ENCODE measurements at places on chromosomes 6 and 20.

GRCh38 chr6:20817806-20818320 is 283.6 kb downstream of the CDKAL1 start:
- DNase-seq, result no peak

- DNase-seq, result no peak
These were observed 1.6 kb upstream of the DBNDD2 start for GRCh38 chr20:45406260-45407066.

- DNase-seq, result no peak
These were observed 38.1 kb downstream of the BICRAL start for GRCh38 chr6:42819803-42820511.

DNA sequence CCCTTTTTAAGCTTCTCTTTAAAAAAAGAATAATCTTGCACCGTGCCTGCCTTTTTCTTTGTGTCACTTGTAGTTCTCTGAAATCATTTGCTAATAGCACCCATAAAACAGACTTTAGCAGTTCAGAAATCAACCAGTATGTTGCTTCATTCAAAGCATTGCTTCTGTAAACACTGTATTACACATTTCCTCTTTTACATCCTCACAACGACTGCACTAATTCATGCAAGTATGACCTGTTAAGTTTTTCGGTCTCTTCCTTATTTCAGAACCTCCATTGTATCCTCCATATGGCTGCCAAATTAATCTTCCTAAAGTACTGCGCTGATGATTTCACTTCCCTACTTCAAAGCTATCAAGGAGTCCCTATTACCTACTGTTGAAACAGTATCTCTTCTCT is 142.9 kb upstream of the RNF217 start:
- no peak for DNase-seq

DNA sequence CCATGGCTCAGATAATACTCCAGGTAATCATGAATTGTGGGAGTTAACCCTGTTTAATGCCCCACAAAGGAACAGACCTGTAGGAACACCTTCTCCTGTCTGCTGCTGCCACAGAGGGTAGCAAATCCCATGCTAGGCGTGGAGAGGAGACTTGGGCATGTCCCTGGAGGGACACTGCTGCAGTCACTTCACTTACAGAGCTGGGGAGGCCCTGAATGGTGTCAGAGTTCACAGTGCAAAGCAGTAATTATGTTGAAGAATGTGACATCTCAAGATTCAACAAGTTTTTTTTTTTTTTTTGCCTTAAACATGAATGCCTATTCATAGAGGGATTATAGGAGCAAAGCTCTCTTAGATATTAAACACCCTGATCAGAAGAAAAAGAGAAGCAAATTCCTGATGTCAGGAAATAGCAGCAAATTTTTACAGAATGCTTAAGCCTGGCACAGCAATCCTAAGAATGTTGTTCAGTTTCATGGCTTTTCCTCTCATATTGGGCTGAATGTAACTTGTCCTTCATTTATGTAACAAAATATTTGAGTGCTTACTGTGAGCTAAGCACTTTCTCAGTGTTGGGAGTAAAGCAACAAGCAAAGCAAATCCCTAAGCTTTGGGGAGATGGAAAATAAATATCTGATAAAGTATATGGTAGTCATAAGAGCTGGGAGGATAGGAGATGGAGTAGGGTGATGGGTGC is 45.0 kb downstream of the CARMIL1 start:
- no peak for DNase-seq

- DNase-seq, result no peak
These were observed 120.7 kb upstream of the ADGRF1 start for GRCh38 chr6:47162793-47163192.

- DNase-seq, result no peak
These were observed 302.3 kb upstream of the CITED2 start for GRCh38 chr6:139676718-139677117.

DNA sequence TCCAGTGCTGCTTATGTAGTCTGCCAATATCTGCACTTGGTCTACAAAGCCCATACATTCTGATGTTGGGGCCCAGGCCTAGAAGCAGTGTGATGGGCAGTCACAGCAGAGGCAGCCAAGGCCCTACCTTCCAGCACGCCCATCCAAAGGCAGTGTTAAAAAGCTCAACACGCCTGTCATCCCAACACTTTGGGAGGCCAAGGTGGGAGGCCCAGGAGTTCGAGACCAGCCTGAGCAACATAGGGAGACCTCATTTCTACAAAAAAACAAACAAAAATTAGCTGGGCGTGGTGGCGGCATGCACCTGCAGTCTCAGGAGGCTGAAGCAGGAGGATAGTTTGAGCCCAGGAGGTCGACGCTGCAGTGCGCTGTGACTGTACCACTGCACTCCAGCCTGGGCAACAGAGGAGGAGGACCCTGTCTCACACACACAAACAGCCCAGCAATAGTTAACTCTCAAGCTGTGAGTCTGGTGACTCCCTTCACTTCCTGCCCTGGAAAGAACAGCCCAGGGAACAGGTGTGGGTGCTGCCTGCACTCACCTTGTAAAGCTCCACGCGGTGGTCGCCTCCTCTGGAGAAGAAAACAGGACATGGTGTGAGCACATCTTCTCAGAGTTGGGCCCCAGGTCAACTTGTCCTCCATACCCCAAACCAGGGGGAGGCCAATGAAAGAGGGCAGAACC is 68.8 kb downstream of the PYGB start:
- DNase-seq, result no peak

DNA sequence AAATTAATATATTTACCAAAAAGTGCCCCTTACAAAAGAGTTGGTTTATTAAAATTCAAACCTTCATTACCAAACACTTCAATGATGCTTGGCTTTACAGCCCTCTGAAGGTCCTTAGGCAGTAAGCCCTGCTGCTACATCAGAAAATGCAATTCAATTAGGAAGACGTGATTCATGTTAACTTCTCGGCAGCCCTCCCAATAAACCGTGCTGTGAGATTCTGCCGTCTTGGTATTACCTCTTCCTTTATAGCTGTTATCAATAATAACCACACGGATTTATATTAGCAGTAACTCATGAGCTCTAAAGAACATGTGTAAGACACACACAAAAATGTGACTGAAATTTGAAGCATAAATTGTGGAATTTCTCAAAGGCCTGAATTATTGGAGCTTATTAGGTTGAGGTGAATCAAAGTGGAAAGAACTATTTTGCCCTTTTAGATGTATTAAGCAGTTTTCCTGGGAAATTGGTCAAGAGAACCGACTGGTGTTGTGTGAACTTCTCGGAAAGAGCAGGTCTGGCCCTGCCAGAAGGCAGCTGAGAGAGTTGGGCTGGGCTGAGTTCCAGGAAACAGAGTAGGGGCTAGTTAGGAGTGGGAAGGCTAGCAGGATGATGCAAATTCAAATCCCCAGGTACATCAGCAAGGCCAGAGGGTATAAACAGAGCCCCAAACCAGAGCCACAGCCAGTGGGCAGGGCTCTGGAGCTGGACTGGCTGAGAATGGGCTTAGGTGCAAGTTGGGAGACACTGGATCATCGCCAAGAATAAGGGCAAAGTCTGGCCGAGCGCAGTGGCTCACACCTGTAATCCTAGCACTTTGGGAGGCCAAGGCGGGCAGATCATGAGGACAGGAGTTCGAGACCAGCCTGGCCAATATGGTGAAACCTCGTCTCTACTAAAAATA is 33.1 kb downstream of the FGD2 start:
- no peak for DNase-seq

DNA sequence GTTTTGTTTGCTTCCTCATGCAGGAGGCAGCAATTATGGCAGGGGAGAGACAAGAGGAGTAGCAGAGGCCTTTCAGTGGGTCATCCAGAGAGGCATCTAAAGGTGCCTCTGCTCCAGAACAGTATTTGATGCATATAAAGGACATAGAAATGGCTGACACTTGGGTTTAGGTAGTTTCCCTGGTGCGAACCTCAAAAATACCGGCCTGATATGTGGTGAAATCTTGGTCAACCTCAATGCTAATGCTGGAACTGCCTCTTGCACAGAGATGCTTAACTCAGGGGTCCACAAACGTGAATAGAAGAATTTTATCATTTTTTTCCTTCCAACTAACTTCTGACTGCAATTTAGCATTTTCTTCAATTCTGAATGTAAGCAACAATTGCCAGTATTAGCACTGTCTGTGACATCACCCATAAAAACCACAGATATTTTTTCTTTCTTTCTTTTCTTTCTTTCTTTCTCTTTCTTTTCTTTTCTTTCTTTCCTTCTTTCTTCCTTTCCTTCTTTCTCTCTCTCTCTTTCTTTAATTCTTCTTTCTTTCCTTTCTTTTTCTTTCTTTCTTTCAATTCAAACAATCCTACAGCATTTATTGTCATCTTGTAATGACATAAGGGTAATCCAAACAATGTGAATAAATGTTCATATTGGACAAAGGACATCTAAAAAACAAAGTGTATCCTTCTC is 180.0 kb upstream of the UST start:
- DNase-seq, result no peak

DNA sequence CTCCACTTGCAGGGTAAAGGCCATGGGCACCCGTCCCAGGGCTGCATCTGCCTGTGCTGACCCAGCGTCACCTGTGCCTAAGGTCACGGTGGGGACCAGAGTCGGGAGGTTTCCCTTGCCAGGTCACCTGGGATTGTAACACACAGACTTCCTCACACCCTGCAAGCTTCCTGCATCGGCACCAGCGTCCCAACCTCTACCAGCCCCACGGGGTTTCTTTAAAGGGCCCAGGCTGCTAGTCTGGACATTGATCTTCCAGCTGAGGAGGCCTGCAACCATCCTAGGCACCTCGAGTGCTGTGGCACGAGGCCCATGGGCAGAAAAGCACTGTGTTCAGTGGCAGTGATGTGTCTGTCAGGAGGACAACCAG is 12.6 kb downstream of the ACSS1 start:
- DNase-seq, result no peak

DNA sequence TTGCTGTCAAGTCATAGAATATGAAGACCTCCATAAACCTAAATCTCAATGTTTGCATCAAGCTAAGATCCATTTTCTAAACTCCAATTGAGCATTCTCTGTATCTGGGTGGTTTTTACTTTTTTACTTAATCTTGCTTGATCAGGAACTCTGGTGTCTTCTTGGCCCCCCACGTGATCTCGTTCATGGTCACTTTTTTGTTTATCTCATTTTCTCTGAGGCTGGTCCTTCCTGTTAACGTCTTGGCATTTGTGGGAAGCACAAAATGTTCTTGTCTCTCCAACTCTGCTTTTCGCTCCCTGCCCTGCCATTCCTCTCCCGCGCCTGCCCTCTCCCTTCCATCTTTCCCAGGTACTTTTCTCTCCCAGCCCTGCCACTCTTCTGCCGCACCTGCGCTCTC is 14.0 kb upstream of the MAPRE1 start:
- no peak for DNase-seq

DNA sequence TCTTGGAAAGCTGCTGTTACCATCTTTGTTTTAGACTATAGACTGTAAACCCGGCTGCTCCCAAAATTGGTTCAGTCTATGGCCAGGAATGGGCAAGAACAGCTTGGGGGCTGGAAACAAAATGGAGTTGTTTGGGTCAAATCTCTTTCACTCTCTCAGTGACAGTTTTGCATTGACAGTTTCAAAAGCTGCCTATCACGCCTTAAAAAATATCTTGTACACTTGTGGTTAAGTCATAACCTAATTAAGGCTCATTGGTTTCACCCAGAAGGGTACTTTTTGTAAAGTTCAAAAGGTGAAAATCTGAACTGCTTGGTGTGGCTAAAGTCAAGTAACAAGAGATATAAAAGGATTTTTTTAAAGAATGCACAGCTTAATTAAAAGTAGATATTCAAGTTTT is 76.1 kb upstream of the PRL start:
- DNase-seq, result no peak

DNA sequence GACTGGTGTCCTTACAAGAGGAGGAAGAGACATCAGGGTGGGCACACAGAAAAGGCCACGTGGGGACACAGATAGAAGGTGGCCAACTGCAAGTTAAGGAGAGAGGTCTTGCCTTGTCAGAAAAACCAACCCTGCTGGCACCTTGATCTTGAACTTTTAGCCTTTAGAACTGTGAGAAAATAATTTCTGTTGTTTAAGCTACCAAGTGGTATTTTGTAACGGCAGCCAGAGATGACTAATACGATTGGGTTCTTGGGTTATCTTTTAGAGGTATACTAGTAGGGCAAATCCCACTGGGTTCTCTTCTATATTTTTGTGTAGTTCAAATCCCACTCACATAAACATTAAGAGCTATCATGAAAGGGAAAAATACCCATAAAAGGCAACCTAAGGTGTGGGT is 31.9 kb upstream of the ZBTB24 start:
- no peak for DNase-seq

DNA sequence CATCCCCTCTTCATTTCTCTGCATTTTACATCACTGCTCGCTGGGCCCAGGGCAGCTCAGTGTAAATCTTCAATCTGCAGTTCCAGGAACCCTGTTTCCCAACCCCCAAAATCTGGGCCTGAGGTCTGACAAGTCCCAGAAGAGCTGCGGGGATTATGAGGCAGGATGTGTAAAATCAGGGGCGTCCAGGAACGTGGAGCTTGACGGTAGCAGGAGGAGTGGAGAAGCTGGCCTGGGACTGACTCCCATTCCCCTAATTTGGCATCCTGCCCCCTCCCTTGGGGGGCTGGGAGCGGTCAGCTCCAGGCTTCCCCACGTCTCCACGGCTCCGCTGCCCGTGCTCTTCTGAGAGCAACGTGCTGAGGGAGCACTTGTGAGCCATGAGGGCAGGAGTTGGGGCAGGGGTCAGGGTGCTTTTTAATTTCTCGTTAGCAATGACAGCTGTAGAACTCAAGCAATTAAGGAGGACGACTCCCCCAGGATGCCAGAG is 23.4 kb upstream of the VEGFA start:
- DNase-seq, result no peak

DNA sequence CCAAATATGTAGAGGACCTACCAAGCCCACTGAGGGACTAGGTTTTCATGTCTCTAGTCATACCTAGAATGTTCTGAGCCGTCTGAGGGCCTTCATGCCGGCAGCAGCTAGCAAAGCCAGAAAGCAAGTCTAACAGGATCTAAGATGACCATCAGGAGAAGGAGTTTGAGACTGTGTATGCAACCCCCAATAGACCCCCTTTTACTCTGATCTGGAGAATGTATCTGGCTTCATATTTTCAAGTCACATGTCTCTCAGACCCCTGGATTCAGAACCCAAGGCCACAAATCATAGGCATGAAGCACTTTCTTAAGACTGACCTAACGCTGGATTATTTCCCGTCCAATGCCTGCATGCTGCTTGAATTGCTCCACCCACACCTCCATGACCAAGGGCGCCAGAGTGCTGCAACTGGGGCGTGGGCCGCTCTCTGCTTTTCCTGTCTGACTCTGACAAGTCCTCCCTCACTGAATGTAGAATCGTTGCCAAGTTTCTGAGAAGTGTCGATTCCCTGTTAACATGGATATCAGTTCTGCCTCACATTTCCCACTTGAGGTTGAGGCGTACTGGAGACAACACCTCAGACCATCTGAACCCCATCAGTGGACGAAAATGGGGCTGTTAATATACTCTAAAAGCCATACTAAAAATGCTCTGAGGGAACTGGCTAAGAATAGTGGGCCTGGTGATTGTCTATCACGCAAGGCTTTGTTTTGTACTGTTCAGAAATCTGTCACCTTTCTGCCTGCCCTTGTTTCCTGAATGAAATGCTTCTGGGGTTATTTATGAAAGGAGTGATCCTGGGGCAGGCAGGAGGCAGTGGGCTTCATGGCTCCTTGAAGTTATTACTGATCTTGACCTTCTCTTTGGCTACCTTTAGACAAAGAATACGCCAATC is 23.9 kb upstream of the ASXL1 start:
- no peak for DNase-seq

GRCh38 chr20:53930651-53931504 is 139.5 kb downstream of the BCAS1 start:
- DNase-seq, result no peak

GRCh38 chr6:41464481-41464880 is 81.7 kb upstream of the FOXP4 start:
- DNase-seq, result no peak

GRCh38 chr6:217048-217659 is 75.1 kb upstream of the DUSP22 start:
- no peak for DNase-seq

Measured in GM04503 (cell line).